ENCODE measurements at places on chromosomes 7 and 10.

GRCh38 chr7:37065779-37066271 lies 341.5 kb upstream of the AOAH start:
- DNase-seq: no peak

DNA sequence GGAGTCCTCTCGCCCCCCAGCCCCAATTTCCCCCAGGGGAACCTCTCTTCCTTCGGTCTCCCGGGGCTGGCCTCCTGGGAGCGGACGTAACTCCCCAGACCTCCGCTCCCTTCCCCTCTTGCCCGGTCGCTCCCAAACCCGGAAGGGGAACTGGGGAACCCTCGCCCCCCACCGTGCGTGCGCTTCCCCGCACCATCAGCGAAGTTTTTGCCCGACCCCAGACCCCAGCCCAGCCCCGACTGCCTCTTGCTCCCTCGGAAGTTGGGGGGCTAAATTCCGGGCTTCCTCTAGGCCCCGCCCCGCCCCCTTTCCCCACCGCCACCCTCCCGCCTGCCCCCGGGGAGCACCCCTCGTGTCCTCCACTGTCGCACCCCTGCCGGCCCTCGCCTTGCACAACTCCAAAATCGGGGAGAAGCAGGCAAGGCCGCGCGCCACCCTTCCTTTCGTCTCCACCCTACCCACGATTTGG lies 436 bp downstream of the GNB2 start:
- no peak for DNase-seq

- DNase-seq: peak; percentile 35
Measured at GRCh38 chr7:132575982-132576720, at the start of gene PLXNA4. Gene PLXNA4, minus strand, starts transcription at chr7:132576470. Its CDS starts 67,777 bp downstream, at chr7:132508693.

DNA sequence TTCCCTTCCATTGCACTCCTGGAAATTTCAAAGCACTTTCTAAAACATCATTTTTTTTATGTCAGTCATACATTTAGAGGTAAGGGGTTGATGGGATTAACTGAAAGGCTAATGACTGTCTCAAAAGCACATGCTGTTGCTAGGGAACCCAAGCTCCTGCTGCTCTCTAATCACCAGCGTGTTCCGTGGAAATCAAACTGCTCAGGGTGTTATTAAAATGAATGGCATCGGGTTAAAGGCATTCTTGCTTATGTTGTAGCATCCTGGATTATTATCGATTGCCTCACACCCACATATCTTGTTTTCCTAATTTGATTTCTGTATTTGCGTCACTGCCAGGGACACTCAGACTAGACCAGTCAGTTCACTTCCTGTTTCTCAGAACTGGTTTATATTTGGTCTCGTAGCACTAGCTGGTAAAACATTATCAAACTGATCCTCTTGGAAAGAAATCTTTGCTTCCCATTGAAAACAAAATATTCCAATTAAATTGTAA lies 216.5 kb upstream of the MKLN1 start:
- no peak for DNase-seq

- DNase-seq: no peak
Measured at GRCh38 chr7:35691366-35691765, 3.6 kb downstream of the HERPUD2 start.

DNA sequence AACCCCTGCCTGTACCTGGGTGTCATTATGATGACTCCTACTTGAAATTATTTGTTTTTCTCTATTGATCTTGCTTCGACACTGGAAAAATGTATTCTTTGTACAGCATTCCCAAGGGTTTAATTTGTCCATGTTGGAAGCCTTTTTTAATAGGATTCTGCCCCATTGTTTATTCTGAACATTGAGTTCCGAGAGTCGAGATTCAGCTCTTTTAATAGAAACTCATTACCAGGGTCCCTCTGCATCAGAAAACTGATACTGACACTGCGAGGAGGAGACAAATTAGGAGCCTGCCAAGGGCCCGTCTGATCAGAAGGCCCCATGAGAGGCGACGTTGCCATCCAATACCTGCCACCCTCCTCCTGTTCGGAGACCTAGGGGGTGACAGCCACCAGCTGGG lies 260.5 kb upstream of the ZMIZ1 start:
- no peak for DNase-seq

- no peak for DNase-seq
Measured at GRCh38 chr10:119663866-119664698, 12.9 kb downstream of the BAG3 start.

GRCh38 chr7:108284349-108285002 lies 154.3 kb upstream of the LAMB4 start:
- no peak for DNase-seq

- DNase-seq: no peak
Measured at GRCh38 chr10:51724038-51724437, 24.6 kb upstream of the CSTF2T start.

DNA sequence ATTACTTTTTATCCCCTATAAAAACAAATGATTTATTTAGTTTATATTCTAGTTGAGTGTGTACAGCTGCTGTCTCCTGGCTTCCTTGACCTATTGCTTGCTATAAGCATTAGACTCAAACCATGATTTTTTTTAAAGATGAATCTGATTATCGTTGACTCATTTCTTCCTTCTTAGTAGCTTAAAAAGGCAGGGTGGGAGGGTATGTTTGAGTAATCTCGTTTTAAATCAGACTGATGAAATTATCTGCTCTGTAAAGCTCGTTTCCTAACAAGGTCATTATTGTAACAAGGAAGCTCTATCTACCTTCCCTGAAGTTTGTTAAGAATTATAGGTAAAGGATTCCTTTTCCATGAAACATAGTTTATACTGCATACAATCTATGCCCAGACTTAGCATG lies 276.3 kb upstream of the KCND2 start:
- DNase-seq: no peak

DNA sequence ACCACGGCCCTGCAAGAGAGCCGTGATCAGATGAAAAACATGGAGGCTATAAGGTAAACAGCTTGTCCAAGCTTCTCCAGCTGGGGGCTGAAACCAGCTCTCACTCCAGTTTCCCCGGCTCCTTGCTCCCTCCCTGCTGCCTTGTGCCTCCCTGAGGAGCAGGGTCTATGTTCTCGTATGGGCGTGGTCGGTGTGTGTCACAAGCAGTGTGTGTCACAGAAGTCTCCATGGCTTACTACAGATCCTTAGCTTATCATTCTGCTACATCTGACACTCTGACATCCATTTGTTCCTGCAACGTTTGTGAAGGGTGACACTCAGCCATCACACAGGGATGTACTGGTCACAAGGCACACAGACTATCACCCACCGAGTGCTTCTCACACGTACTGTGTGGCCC lies 54.6 kb downstream of the CSGALNACT2 start:
- no peak for DNase-seq

DNA sequence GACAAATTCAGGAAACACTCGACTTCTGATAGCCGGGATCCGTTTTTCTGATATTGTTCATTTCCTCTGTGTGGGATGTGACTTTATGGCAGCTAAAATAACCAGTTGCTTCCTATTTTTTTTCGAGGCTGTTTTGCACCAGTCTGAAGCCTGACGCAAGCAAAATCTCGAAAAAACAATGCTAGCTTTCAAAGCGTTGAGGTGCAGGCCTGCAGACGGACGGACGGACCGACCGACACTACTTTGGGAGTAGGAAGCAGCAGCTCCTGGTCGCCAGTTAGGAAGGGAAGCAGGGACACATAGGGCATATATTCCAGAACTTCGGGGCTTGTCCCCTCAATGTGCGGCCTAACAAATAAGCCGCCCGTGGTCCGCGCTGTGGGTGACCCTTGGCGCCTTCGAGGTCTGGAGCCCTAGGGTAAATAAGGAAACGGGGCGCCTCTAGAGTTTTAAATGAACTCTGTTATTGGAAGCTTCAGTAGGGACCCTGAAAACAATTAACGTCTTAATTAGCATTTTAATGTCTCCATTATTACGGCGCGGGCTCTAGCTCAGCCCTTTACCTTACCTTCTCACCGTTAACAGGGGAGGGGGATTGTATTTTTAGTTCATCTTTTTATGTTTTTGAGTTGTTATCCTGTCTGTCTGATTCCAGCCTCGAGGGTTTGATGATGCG lies 1.3 kb downstream of the HHEX start:
- DNase-seq: no peak

DNA sequence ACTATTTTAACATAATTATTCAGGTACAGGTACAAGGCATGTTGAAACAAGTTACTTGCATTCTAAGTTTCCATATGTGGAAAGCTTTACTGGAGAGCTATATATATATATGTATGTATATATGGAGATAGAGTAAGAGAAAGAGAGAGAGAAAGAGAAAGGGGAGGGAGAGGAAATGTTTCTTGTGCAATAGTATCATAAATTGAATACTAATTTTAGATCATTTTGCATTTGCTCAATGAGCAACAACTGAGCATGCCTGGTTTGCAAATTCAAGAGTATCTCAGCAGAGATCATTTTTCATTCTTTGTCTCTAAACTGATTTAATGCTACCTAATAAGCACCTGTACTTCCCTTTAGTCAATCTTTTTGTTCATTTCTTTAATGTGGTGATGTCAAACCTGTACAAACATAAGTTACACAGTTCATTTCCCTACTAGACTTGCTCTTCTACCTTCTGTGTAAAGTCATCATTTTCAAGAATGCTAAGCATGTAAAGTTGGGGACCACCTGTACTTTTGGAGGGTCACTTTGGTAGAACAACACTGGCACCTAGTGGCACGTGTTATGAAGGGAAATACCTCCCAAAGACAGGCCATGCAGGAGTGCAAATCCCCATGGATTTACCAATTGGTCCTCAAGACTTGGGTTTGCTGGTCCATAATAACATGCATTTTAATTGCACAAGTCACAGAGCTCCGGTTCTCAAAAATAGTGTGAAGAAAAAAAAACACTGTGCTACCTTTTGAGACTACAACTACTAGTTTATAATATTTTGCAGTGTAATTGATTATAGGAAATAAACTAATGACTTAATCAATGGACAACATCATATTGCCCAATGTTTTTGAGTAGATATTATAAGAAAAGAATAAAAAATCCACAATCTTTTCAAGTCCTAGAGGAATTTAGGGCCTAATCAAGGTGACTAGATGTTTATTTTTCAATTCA lies 431.2 kb upstream of the IGFBP3 start:
- DNase-seq: peak; percentile 43

- no peak for DNase-seq
Measured at GRCh38 chr7:45292481-45292880, 134.9 kb downstream of the RAMP3 start.

- no peak for DNase-seq
Measured at GRCh38 chr7:2417981-2418481, 14.6 kb downstream of the CHST12 start.

DNA sequence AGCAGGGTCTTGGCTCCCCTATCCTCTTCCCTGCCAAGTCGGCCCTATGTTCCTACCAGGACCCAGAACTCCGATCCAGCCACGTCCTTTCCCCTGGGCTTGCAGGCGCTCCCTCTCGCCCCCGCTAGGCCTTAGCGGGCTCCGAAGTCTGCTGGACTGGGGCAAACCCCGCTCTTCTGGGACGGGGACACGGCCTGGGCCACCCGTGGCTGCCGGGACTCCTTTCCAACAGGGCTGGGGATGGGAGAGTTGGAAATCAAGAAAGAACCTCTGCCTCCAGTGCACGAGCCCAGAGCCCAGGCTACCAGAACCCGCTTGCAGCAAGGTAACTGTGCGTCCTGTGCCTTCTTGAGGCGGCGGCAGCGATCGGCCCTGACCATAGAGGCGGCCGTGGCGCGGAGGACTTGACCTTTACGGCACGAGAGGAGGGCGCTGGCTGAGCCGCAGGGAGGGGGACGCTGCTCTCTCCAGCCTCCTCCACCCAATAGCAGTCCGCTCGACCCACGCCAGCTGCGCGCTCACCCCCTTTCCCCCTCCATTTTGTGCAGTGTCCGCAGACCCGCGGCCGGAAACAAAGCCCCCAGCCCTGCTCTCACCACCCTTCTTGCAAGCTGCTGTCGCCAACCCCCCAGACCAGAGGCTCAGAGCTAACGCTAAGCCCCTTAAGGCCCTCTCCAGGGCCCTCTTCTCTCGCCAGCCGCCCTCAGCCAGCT lies 7.0 kb upstream of the HOXA11 start:
- DNase-seq: no peak

- no peak for DNase-seq
Measured at GRCh38 chr10:58950618-58951017, 225.8 kb upstream of the PHYHIPL start.

- no peak for DNase-seq
Measured at GRCh38 chr10:50830066-50830465, 55.4 kb downstream of the A1CF start.

DNA sequence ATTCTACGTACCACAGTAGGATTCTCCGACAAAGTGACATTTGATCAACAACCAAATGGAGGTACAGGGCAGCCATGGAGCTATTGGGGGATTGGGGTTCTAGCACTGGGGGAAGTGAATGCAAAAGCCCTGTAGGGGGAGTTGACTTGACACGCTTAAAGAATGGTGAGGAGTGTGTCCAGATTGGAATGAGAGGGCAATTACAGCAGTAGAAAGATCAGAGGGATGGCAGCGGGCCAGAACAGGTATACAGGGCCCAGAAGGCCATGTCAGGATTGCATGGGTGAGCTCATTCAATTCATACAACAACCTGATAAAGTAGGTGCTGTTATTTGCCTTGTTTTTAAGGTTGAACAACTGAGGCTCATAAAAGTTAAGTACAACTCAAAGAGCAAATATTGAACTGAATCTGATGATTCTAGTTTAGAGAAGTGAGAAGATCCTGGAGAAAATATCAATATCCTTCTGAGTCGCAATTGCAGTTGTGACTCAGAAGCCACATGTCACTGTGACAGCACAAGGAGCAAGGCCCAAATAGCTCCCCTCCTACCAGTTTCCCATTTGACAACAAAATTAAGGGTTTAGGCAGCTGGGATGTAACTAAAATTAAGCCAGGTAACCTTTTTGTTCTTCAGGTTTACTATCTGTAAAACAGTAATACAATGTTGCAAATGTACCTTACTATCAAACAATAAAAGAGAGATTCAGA lies 28.0 kb upstream of the CTTNBP2 start:
- peak; percentile 23 for DNase-seq

GRCh38 chr7:144670218-144670617 lies 165.6 kb downstream of the TPK1 start:
- DNase-seq: no peak

GRCh38 chr10:69837261-69837660 lies 35.6 kb downstream of the COL13A1 start:
- DNase-seq: no peak

- DNase-seq: peak; percentile 88
Measured at GRCh38 chr7:157568770-157569584, 232.2 kb downstream of the DNAJB6 start.

GRCh38 chr10:18479502-18479901 lies 171.9 kb downstream of the NSUN6 start:
- no peak for DNase-seq

- DNase-seq: no peak
Measured at GRCh38 chr10:6769704-6770417, 189.8 kb upstream of the PRKCQ start.

- DNase-seq: no peak
Measured at GRCh38 chr7:8105449-8106095, 137.0 kb downstream of the GLCCI1 start.

DNA sequence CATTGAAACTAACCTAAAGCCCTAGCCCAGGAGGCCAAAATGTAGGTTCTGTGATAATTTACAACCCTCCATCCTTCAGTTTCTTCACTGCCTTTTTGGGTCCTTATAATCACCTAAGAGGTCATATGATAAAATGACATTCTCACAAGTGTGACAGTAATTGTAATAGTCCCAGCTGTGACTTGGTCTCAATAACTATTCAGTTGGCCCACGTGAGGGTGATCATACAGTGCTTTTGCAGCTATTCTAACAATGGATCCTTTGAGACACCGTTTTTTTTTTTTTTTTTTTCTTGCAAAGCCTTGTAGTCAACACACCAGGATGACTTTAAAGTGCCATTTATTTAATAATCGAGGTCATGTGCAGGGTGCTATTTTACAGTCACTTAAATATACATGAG lies 760.0 kb downstream of the PHTF2 start:
- no peak for DNase-seq

All from NCI-H1105 (cell line).